ENCODE measurements at places on chromosomes 1 and 21.

DNA sequence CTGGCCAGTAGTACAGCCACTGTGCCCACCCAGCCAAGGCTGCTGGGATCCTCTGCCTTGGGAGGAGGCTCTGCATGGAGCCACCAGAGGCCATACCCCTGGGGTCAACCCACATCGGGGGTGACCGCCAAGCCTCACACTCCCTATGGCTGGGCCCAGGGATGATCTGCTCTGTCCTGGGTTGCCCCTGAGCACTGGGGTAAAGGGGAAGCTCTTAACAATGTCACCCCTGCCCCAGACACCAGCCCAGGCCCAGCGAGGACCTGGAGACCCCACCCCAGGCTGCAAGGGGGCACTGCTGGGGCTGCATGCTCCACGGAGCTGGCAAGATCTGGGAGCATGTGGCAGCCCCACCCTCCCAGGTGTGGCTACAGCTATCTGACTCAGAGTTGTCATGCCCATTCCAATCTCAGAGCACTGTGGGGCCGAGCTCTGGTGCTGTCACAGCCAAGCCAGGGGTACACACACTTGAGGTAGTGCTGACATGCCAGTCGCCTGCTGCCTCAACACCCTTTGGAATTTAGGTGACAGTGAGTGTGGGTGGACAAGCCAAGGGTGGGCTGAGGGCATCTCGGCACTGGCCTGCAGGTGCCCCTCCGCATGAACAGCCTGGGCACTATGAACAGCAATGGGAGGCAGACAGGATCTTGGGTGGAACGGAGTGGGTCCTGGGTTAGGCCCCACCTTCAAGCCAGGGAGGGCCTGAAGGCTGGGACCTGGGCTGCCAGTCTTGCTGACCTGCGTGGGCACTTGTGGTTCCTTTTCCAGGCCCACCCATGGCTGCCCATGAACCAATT, 427.7 kb downstream of the LRRIQ3 start:
- no peak for DNase-seq

DNA sequence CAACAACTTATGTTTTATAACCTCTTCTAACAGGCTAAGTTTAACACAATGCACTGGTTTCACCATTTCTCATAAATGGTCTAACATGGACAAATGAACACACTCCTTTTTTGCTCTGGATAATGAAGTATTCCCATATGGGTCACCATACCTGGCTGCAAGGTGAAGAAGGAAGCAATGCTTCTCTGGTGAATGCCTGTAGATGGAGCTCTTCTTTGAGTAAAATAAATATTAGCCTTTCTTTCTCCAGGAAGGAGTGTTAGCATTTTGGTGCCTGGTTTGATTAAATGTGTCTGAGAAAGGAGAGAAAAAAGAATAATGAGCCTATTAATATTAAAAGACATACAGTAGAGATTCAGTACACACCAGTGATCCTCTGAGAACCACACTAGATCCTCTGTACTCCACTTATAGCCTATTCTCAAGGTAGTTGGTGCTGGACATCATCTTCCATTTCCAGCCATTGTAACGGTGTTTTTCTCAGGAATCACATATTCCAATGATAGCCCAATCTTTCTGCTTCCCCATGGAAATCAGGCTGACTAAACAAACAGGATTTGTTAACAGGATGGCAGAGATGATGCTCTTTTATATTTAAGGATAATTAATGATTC, 17.6 kb downstream of the MTFR1L start:
- DNase-seq, result no peak

DNA sequence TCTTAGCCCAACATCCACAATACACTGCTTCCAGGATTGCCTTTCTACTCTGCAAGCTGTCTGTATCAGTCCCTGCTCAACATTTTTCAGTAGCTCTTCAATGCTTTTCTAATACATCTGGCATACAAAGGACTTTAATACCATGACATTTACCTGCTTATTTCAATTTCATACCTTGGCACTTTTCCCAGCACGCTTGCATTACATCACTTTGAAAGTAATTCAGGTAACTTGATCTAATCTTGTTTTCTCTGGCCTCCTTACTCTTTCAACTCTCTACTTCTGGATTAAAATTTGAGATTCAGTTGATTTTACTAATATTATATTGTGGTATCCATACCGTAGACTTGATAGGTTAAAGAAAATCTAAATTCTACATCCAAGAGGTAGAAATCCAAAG, 103.0 kb downstream of the PTGS2 start:
- DNase-seq, result no peak

DNA sequence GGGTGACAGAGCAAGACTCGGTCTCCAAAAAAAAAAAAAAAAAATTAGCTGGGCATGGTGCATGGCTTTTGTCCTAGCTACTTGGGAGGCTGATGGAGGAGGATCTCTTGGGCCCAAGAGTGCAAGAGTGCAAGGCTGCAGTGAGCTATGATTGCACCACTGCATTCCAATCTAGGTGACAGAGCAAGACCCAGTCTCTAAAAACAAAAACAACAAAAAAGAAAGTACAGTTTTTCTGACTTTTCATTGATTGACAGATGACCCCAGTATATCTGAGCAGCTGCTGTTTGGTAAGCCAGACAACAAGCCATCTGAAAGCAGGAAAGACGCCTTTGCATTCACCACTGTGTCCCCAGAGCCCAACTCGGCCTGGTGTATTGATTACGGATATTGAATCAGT, 10.9 kb upstream of the DPT start:
- DNase-seq, result no peak

- DNase-seq, result no peak
These were observed 59.9 kb downstream of the PLXNA2 start for GRCh38 chr1:208183977-208184911.

DNA sequence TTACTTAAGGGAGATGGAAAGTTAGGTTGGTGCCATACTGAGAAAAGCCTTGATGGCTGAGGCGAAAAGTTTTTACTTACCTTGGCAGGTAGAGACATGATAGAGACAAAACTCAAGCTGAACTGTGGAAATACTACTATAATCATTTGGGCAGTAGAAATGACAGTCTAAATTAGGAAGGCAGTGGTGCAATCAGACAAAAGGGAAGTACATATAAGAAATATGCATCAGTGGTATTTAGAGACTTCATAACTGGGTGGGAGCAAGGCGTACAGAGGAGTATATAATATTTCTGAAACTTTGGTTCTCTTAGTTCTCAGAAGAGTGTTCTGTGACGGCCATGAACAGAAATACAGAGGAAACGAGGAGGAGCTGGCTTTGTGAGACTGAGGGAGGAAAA, 2.4 kb upstream of the CEP350 start:
- peak; percentile 37 for DNase-seq

DNA sequence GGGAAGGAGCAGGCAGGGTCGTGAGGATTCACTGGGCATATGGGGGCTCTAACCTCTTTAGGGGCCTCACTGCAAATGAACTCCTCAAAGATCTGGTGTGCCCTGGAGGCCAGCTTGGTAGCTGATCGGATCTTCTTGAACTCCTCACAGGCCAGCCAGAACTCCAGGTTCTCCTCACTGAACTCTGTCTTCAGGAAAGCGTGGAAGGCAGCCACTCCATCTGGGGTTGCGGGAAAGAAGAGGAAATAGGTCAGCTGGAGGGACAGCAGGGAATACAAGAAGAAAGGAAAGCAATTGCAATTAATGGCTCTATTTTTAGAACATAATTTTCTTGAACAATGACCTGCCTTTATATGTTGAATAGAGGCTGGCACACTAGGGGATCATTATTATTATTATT, 2.3 kb downstream of the RGS16 start:
- no peak for DNase-seq

DNA sequence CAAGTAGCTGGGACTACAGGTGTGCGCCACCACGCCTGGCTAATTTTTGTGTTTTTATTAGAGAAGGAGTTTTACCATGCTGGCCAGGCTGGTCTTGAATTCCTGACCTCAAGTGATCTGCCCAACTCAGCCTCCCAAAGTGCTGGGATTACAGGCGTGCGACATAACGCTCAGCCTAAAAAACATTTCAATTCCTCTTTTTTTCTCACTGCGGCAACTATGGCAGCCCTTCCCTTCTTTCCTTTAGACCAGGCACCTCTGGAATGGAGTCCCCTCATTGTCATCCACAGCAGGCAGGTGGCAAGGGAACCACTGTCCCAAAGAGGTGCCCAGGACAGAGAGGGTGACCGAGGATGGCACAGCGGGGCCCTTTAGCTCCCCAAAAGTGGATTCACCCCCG, 14.1 kb downstream of the CEP104 start:
- no peak for DNase-seq

DNA sequence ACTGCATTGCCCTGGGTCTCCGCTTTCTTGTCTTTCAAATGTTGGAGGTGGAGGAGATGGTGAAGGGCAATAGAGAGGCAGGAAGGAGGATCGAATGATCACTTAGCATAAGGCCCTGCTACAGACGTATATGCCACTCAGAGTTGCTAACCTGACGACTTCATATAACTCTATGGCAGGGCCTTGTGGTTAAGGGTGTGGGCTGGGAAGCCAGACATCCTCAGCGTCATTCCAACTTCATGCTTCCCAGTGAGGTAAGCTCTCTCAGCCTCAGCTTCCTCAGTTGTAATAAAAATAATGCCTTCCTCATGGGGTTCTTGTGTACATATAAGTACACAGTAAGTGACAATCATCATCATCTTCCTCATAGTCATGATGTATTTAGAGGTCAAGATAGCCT, 54.6 kb downstream of the CASQ2 start:
- no peak for DNase-seq

- DNase-seq, result no peak
These were observed 518.4 kb upstream of the CAMK1G start for GRCh38 chr1:209064850-209065706.

- no peak for DNase-seq
These were observed 231.1 kb upstream of the SGIP1 start for GRCh38 chr1:66302815-66303214.

DNA sequence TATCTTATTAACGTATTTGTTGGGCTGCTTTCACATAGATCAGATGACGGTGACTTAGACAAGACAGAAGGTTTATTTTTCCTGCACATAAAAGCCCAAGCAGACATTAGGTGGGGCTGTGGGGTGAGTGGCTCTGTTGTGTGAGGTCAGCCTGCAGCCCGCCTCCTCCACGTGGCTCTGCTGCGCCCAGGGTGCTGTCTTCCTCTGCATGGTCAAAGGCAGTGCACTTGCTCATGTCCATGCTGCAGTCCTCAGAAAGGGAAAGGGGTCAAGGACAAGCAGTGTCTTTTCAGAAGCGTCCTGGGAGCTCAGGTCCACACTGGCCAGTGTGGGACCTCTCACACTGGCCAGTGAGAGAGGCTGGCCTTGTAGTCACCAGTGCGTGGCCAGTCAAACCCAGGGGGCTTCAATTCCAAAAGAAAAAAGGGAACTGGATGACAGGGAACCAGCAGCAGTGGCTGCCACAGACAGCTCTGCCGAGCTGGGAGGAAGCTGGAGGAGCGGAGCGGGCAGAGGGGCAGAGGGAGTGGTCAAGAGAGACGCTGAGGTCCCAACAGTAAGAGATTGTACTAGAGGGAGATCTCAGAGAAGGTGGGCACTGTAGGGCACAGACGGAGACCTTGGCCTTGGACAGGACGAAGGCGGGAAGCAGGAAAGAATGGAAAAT, 35.9 kb upstream of the SLC45A1 start:
- no peak for DNase-seq

DNA sequence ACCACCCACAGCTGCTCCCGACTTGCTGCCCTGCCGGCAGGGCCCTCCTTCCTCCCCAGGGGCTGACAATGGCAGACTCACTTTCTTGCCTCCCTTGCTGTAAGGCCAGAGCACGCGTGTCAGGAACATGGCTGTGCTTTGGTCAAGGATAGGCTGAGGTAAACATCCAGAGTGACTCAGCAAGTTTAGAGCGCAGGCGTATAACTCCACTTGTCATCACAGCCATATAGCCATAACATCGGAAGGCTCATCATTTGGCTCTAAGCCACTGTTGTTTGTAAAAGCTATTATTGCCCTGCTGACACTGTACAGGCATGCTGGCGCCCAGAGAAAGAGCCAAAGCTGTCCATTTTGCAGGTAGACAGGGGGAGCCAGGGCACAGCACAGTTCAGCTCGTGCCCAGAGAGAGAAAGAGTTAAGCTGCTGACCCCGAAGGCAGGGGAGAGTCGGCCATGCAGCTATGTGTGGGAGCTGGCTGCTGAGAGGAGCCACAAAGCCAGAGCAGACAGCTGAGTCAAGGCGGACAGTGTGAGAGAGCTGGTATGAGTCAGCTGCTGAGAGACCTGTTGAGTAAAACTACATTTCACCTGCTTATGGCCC, 60.6 kb downstream of the GNG4 start:
- no peak for DNase-seq

DNA sequence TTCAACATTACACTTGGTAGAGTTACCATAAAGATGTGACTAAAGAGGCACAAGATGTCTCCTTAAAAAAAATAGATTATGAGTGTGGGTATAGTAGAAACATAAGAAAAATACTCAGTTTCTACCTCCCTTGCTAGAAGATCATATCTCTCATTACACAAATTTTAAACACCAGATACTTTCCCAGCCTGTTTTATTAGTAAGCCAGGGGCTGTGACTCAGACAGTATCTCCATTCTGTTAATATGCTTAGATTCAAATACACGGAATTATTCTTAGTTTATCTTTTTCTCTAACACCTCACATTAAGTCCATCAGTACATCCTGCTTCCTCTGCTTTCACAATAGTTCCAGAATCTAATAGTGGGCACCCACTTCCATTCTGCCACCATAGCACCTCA, 561.8 kb upstream of the ADAMTS5 start:
- DNase-seq, result no peak

DNA sequence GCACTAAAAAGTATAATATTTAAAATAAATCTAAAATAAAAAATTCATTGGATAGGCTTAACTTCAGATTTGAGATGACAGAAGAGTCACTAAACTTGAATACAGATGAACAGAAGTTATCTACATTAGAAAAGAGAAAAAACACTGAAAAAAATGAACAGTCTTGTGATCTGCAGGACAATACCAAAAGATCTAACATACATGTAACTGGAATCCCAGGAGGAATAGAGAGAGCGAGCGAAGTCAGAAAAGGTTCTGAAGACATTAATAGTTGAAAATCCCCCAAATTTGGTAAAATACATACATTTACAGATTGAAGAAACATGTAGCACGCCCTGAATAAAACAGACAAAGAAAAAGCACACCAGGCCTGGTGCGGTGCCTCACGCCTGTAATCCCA, 21.2 kb downstream of the B3GALNT2 start:
- no peak for DNase-seq

- no peak for DNase-seq
These were observed 20.4 kb downstream of the AGRN start for GRCh38 chr1:1040004-1040991.

DNA sequence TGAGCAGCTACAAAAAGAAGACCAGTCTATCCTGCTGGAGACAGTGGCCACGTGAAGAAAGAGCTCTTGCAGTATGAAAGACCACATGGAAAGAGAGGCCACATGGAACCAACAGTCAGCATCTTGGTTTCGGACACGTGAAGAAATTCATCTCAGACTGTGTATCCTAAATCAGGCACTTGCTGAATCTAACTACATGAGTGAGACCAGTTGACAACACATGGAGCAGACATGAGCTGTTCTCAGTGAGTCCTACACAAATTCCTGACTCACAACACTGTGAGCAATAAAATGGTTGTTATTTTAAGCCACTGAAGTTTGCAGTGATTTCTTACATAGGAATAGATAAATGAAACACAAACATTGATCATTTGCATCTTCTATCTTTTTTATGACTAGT, 2.4 kb upstream of the TAF1A start:
- no peak for DNase-seq
